ENCODE measurements at places on chromosomes 13 and 19.

DNA sequence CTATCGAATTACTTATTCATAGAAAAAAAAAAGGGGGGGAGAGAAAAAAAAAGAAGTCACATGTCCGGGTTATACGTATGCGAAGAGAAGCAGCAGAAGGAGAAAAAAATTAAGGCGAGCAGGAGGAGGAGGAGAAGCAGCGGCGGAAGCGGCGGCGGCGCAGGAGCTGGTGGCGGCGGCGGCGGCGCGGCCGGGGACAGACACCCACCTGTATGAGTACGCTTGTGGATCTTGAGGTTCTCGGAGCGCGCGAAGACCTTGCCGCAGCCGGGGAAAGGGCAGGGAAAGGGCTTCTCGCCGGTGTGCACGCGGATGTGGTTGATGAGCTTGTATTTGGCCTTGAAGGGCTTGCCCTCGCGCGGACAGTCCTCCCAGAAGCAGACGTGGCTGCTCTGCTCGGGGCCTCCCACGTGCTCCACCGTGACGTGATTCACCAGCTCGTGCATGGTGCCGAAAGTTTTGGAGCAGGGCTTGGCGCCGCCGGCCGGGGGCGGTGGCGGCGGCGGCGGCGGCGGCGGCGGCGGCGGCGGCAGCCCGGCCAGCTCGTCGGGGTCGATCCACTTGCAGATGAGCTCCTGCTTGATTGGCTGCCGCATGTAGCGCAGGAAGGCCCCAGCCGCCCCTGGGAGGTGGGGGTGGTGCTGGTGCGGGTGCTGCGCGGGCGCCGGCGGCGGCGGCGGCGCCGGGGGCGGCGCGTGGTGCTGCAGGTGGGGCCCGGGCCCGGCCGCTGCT is 1.5 kb downstream of the ZIC5 start:
- no peak for DNase-seq

DNA sequence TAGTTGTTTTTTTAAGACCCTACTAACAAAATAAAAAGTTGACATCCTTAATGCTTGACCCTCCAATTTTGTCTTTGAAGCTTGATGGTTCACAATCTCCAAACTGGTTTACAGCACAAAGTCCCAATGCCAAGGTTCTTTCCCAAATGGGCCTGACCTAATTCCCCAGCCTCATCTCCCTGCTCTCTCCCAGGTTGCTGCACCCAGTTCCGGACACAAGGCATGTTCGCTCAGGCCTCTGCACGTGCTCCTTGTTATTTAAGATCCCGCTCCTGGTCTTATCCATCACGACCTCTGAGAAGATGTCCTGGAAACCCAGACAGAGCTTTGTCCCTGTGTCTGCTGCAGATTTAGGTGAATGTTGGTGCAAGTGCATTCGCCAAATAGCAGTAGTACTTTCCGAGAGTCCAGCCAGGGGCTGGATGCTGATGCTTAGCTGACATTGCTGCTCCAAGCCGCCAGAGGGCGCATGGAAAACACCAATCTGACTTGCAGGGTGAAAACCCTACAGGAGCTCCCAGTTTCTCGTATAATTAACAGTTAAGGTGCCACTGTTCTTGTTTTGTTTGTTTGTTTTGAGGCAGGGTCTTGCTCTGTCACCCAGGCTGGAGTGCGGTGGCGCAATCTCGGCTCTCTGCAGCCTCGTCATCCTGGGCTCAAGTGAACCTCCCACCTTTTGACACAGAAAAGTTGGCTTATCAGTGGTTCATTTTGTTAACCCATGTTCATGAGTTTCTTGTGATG is 18.5 kb downstream of the LYPD3 start:
- peak; percentile 76 for DNase-seq

GRCh38 chr13:54394085-54394700 is 1365.6 kb downstream of the OLFM4 start:
- no peak for DNase-seq

GRCh38 chr19:12779162-12779993 is 4.0 kb upstream of the HOOK2 start:
- no peak for DNase-seq

- no peak for DNase-seq
These were observed 27.2 kb downstream of the COMP start for GRCh38 chr19:18763674-18764590.

- DNase-seq, result no peak
These were observed 4.4 kb downstream of the CCDC61 start for GRCh38 chr19:45999653-46000121.

DNA sequence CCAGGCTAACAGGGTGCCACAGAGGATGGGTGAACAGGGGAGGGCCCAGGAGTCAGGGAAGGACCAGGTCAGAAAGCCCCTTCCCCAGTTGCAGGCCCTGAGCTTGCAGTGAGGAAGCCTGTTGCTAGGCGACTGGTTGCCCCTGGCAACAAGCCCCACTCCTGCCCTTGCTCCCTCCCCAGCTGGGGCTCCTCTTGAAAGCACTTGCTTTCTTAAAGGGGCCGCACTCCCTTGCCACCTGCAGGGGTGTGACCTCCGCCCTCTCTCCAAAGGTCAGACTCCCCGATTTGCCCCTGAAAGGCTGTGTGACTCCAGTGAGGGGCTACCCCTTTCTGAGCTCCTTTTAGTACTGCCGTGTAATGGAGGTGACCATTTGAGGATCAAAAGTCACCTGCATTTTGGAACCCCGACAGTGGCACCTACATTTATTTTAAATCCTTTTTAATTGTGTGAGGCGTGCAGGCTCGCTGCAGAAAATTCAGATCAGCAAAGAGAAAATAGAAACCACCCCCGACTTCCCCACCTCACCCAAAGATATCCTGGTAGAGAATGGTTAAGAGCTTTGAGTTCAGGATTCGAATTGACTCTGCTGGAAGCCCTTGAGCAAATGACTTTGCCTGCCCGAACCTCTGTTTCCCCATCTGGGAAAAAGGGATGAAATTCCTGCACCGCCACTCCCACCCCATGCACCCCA is 4.8 kb downstream of the FCHO1 start:
- no peak for DNase-seq

- no peak for DNase-seq
These were observed 171.9 kb downstream of the TBC1D4 start for GRCh38 chr13:75309981-75310580.

- no peak for DNase-seq
These were observed 74.9 kb downstream of the LHFPL6 start for GRCh38 chr13:39527961-39528660.

GRCh38 chr13:45538382-45538781 is 73.6 kb downstream of the COG3 start:
- no peak for DNase-seq

DNA sequence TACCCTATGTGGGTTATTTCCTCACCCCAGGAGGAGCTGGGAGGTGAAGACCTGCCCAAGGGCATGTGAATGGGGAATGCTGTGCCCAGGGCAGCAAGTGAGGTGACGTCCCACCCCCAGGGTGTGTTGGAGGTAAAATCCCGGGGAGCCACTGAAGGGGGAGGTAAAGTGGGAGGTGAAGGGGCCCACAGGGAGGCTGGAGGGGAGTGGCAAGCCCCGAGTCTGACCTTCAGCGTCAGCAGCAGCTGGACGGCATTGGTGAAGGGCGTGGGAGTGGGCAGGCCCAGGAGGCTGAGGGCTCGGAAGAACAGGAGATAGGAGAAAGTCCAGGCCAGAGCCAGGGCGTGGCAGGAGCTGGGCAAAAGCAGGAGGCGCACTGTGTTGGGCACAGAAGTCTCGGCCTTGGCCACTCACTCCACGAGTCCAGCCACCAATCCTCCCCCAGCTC is 2.4 kb downstream of the MBOAT7 start:
- DNase-seq, result no peak

DNA sequence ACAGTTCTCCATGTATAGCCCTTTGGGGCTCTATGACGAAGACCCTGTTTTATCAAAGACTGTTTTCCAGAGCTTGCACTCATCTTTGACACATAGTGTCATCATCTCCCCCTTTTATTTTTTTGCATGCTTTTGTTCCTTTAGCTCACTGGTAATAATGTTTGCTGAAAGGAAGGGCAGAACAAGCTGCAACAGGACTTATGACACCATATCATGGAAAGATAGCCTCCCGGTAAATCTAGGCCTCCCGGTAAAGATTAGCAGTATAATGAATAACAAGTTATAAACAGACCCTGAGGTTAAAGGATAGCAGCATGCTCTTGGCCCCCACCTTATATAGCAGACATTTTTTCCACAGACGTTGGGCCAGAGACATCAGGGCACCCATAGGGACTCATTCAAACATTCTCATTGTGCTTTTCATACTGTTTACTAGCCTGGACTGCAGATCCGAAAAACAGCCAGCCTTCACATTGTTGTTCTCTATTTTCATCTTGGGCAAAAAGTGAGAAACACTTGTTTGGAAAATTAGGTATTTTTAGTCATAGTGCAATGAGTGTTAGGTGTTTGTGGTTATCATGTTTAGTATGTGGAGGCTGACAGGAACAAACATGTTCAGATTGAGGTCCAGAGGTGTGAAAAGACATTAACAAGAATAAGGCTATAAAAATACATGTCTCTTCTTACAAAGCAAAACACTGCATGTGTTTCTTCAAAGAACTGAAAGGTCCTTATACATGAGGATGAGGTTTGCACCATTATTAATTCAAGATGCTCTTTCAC is 136.9 kb upstream of the SPRY2 start:
- DNase-seq, result no peak

GRCh38 chr13:30241532-30241931 is 65.8 kb downstream of the KATNAL1 start:
- no peak for DNase-seq

- DNase-seq, result peak; percentile 69
These were observed 709 bp downstream of the N4BP2L1 start for GRCh38 chr13:32426990-32427851.

- peak; percentile 33 for DNase-seq
These were observed 3.2 kb downstream of the CCNP start for GRCh38 chr19:40223135-40223822.

- DNase-seq, result no peak
These were observed 41.5 kb downstream of the FOXO1 start for GRCh38 chr13:40624986-40625385.

DNA sequence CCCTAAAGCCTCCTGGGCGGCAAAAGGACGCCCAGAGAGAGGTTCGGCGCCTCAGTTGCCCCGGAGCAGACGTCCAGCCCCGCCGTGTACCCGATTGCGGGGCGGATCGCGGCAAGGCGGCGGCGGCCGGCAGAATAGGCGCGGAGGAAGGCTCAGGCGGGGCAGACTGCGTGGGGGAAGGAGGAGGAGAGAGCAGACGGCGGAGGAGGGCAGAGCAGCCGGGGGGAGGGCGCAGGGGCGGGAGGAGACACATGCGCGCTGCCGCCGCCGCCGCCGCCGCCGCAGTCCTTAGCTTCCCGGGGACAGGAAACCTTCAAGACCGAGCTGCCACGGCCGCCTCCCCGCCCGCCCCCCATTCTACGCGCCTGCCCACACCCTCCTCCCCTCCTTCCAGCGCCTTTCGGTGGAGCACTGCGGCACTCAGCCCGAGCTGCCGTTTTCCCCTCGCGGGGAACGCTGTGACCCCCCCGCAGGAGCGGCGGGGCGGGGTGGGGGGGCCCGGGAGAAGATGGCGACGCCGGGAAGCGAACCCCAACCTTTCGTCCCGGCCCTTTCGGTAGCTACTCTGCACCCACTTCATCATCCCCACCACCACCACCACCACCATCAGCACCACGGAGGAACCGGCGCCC is at the start of gene LRCH1:
Gene LRCH1, plus strand, starts transcription at position 282 of the 632 bp plus-strand sequence. Its CDS starts 227 bp downstream, at position 509.
- DNase-seq, result peak; percentile 89

- DNase-seq, result no peak
These were observed 3.5 kb downstream of the CIC start for GRCh38 chr19:42272535-42272897.

DNA sequence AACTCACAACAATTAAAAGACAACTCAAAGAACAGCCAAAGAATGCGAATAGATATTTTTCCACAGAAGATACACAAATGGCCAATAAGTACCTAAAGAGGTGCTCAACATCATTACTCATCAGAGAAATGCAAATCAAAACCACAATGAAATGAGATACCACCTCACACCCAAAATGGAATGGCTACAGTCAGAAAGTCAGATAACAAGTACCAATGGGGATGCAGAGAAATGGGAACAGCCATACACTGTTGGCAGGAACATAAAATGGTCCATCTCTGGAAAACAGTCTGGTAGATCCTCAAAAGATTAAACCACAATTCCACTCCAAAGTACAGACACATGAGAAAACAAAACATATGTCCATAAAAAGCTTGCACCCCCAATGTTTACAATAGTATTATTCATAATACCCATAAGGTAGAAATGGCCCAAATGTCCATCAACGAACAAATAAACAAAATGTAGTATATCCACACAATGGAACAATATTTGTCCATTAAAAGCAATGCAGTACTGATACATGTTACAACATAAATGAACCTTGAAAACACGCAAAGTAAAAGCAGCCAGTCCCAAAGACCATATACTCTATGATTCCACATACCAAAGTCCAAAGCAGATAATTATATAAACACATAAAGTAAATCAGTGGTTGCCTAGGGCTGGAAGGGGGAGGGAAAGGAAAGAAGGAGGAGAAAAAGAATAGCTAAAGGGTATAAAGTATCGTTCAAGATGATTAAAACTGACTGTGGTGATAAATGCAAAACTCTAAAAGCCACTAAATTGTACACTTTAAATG is 19.6 kb downstream of the USP12 start:
- DNase-seq, result no peak

GRCh38 chr19:29682236-29682895 is 17.1 kb downstream of the PLEKHF1 start:
- DNase-seq, result no peak

GRCh38 chr13:45490068-45490467 is 25.3 kb downstream of the COG3 start:
- no peak for DNase-seq

- DNase-seq, result no peak
These were observed 25.4 kb downstream of the TUBA3C start for GRCh38 chr13:19156013-19156825.

DNA sequence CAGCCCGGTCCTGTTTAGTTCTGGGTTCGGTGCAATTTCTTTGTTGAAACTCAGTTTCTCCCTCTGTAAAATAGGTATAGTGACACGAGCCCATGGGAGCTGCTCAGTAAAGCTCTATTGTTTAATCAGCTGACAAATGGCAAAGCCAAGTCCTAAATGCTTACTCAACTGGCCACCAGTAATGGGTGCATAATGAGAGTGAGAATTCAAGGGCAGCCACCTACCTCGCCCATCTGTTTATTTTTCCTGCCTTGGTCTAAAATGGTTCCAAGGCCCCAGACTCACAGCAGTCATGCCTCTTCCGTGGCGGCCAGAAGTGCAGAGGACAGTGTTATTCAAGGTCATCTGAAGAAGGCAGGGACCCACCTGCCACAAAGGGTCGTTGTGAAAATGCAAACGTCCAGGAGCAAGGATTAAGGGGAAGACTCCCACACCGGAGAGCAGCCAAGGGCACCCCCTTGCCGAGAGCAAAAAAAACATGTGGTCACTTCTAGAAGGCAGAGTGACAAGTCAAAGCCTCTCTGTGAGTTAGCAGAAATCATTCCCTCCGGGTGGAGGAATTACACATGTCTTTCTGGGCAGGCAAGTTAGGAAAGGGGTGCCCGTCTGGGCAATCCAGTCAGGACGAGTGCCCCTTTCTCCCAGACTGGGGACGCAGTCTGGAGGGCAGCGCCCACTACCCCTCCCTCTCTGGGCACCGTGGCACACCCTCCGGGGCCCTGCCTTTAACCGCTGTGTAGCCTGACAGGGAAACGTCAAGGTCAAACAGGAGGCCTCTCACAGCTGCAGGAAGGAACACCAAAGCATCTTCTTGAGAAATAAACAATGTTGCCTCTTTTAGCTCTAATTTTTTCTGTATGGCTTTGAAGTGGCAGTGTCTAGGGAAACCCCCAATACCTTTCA is 186.2 kb downstream of the FOXO1 start:
- no peak for DNase-seq
